Mesendoderm (in vitro differentiated cells): ENCODE measurements at places on chromosomes 12 and 14.

DNA sequence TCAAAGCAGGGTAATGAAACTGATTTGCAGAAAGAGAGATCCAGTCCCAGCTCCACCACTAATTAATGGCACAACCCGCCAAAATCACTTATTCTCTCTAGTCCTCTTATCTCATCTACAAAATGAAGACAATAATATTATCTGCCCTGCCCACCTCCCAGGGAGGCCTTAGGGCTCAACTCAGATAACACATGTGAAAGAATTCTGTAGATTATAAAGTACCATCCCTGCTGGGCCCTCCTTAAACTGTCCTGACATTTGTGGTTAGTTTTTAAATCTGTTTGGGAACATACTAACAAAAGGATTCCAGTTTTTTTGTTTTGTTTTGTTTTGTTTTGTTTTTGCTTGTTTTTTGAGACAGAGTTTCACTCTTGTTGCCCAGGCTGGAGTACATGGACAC lies 7.3 kb downstream of the POMT2 start:
- DNase-seq: peak; percentile 86

GRCh38 chr12:104578453-104578852 lies 121.7 kb downstream of the CHST11 start:
- DNase-seq: peak; percentile 99

DNA sequence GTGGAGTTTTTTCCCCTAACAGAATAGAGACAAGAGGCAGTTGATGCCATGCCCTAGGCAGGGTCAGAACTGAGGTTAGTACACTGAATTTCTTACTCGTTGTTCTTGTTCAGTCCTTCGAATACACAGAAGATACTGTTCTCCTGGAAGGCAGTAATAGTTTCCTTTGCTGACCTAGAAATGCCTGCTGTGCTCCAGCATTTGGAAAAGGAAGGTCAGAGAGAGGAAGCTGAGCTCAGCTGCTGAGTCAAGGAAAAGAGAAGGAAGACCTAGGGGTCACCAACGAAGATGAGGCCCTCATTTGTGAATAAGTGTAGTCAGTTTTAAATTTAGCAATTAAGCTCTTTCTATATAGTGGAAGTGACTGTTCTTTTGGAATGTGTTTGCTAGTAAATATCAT lies 100.1 kb downstream of the CRADD start:
- no peak for DNase-seq

- peak; percentile 72 for DNase-seq
Measured at GRCh38 chr12:5492562-5492961, 60.7 kb downstream of the NTF3 start.

- no peak for DNase-seq
Measured at GRCh38 chr14:67863223-67863622, 43.6 kb downstream of the RAD51B start.

- no peak for DNase-seq
Measured at GRCh38 chr12:28290262-28290661, 100.0 kb downstream of the CCDC91 start.

DNA sequence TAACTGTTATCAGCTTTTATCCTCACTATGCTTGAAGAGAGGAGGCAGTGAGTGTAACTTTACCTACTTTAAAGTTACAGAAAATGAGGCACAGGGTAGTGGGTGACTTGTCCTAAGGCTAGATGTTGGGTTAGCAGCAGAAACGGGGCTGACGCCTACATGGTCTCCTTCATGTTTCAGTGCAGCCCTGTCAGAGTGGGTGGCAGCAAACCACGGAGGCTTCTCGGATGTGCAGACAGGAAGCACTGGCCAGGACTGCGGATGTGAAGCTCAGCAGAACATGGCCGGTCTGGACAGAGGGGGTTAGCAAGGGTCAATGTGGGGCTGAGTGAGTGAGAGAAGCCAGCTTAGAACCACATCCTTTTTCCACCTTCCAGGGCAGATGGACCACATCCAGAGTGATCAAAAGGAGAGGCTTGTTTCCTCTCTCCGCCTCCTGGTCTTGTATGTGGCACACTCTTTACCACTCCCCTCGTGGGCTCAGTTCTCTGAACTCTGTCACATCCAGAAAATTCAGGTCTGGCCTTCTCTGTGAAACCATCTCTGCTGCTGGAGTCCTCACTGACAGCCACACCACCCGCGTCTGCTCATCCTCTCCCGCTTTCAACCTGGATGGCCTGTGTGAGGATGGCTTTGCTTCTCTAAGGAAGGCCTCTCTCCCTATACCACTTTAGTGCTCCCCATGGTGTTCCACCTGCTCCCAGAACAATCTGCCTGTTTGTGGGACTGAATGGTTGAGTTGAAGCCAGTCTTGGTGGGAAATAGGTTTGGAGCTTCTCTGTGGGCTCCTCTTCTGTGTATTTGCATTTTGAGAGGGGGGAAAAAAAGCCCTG lies 14.1 kb downstream of the SUSD6 start:
- DNase-seq: no peak

DNA sequence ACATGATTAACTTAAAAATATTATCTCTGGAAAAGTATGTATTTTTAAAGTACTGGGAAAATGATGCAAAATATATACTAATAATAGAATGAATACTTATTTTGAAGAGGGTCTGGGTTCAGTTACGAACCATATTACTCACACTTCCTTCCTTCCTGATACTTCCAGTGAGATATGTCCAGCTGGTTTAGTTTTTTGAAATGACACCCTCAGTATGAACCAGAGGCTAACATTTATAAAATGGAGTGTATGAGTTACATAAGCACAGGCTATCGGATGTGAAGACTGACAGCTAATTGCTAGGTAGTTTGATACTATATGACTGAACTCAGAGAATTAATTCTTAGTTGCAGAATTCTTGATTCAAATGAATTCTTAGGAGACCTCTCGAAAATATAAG lies 122.9 kb downstream of the OTOGL start:
- no peak for DNase-seq

DNA sequence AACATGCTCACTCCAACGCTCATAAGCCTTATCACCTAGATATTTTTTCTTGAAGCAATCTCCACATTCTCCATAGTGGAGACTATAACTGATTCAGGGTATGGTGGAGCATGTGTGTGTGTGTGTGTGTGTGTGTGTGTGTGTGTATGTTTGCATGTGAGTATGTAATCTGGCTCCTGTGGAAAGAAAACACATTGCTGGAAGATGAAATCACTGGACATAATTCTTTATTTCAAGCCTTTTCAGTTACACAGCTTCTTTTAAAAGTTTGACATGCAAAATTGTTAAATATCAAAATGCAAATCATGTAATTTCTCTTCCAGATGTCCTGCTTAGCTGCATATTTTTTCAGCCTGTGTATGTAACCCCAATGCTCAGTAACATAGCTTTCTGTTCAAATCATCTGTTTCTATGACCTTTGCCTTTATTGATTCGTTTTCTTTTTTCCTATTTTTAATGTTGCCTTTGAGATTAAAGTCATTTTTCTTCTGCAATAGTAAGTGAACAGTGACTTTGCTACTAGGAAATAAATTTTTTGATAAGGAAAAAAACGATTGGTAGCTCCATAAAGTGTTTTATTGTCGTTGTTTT lies 80.5 kb upstream of the BTG1 start:
- no peak for DNase-seq

- DNase-seq: no peak
Measured at GRCh38 chr14:72616811-72617210, 277.1 kb downstream of the DPF3 start.

GRCh38 chr14:75280831-75281653 lies 2.4 kb downstream of the FOS start:
- DNase-seq: peak; percentile 59

DNA sequence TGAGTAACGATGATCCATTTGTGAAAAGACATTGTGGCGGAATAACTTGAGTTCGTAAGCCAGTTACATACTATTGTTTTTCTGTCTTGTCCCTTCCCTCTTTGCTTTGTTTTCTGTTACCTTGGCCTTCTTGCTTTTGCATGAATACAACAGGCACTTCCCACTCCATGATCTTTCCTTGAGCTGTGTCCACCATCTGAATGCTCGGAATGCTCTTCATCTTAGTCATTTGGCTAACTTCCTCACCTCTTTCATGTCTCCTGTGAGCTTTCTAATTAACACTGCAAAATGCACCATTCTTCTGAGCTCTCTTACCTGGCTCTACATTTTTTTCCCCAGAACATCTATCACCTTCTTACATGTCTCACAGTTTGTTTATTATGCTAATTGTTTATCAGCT lies 10.0 kb downstream of the KNTC1 start:
- peak; percentile 91 for DNase-seq
